EL (cell line): ENCODE measurements at places on chromosomes 12 and 14.

DNA sequence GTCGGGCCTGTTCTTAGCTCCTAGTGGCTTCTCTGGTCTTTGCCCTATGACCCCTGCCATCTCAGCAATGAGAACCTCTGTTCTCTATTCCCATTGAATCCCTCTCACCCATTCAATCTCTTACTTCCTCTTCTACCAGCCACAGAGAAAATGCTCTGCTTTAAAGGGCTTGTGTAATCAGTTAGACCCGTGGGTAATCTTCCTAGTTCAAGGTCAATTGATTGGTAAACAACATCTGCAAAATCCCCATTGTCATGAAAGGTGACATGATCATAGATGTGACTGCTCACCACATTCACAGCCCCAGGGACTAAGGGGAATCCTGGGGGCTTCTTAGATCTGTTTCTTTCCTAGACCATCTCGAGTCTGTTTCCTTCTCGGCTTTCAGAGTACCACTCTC lies 7.2 kb upstream of the CCDC197 start:
- no peak for DNase-seq

DNA sequence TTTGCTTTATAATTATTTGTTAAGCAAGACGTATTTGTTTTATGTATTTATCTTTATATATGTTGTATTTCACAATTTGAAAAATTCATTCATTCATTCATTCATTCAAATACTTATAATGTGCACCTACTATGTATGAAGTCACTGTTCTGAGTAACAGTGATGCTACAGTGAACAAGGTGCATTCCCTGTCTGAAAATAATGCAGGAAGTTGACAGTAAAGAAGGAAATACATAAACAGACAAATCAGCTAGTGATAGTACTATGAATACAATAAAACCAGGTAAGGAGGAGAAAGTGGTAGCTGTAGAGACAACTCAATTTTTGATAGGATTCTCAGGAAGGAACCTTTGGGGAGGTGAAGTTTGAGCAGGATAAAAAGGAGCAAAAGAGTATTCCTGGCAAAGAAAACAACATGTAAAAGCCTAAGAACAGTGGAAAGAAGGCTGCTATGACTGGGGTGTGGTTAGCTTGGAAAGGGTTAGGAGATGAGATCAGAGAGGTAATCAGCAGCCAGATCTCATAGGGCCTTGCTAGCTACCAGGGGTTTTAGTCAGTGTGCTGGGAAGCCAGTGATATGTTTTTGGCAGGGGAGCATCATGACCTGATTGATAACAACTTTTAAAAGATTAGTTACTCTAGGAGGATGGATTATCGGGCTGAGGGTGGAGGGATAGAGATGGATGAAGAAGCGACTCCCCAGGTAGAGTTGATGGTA lies 17.4 kb downstream of the BICDL1 start:
- no peak for DNase-seq

GRCh38 chr14:74504874-74505720 lies 11.5 kb downstream of the ISCA2 start:
- DNase-seq = no peak

DNA sequence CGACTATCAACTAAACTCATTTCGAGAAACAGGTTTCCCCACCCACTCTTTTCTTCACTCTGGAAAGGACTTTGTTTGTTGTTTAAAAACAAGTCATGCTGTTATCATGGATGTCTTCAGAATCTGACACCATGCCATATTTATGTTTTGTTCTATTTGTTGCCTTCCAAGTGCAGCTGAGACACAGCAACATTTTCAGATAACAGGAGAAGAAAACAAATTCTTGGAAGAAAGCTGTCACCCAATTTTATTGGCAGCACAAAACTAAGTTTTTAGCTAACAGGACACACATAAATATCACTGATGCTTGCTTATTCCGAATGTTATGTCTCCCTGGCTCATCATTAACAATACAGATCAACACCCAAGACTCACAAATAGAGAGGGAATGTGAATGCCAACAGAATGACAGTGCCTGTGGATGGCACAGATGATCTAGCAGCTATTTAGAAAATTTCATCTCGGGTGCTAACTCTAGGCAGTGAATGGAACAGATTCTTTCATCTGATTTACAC lies 147.9 kb downstream of the RPS29 start:
- no peak for DNase-seq

GRCh38 chr12:14111230-14111865 lies 129.9 kb upstream of the GRIN2B start:
- peak; percentile 2 for DNase-seq

DNA sequence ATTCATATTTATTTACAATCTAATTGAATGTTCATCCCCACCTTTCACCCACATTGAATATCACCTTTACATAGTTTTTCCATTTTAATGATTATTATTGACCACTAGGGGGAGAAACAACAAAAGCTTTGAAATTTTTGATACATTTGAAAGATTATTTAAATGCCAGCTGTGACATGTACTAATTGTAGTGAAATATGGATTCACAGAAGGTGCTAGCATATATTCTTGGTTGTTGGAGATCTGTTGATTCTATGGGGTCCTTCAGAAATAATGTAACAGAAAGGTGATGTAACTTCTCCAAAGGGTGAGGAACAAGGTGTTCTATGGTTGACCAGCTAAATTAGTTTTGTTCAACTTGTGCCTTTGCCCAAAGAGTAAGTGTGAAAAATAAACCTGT lies 22.4 kb upstream of the GPR33 start:
- DNase-seq = peak; percentile 12

DNA sequence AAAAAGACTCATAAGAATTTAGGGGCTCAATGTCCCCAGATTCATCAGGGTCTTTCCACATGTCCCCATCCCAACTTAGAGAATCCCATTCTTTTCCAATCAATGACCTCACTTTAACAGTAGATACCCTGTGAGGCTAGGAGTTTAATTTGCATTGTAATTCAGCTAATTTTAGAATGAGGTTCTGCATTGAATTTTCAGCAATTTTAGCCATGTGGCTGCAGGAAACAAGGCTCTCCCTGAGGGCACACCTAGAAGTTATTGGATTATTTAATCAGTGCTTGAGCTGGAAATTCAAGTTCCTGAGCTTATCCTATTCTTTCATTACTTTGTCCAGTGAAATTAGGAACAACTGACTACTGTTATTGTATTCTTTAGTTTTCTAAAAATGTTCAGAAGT lies 433.8 kb downstream of the ADAMTS20 start:
- no peak for DNase-seq

GRCh38 chr12:54052438-54053002 lies 1.1 kb upstream of the HOXC4 start:
- DNase-seq = no peak

- no peak for DNase-seq
These were observed 18.0 kb upstream of the DLK1 start for GRCh38 chr14:100708425-100709288.

DNA sequence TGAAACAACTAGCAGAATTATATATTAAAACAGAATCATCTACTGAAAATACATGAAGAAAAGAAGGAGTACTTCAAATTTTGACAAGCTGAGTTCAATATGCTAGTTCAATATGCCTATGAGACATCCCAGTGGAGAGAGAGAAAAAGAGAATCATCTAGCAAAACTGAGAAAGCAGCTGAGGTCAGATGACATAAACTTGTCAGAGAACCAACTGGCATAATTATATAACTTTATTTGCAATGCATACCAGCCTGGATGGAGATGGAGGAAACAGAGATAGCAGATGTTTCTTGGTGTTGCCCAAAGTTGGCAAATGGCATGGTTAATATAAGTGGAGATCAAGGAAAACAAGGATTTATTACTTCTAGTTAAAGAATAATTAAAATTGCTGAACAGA lies 148.7 kb upstream of the PDZRN4 start:
- DNase-seq = no peak

DNA sequence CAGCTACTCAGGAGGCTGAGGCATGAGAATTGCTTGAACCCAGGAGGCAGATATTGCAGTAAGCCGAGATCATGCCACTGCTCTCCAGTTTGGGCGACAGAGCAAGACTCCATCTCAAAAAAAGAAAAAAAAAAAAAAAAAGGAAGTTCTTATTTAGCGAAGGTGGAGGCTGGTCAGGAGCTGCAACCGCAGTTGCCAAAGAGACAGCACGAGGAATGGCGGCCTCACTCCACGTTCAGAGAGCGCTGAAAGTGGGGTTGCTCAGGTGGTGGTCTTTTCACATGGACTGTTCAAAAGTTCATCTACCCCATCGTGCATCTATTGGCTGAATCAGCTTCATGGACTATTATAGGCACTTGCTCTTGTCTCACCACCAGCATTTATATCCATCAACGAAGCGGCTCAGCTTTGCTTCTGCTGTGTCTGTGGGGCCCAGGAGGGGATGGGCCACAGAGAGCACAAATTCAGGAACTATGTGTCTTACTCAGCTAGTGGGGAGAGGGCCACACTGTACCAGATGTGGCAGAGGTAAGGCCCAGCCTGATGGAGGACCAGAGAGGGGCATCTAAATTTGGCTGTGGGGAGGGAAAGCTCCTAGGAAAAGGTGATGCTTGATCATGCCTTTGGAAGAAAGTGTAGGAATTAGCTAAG lies 27.3 kb downstream of the SLC25A47 start:
- DNase-seq = no peak

DNA sequence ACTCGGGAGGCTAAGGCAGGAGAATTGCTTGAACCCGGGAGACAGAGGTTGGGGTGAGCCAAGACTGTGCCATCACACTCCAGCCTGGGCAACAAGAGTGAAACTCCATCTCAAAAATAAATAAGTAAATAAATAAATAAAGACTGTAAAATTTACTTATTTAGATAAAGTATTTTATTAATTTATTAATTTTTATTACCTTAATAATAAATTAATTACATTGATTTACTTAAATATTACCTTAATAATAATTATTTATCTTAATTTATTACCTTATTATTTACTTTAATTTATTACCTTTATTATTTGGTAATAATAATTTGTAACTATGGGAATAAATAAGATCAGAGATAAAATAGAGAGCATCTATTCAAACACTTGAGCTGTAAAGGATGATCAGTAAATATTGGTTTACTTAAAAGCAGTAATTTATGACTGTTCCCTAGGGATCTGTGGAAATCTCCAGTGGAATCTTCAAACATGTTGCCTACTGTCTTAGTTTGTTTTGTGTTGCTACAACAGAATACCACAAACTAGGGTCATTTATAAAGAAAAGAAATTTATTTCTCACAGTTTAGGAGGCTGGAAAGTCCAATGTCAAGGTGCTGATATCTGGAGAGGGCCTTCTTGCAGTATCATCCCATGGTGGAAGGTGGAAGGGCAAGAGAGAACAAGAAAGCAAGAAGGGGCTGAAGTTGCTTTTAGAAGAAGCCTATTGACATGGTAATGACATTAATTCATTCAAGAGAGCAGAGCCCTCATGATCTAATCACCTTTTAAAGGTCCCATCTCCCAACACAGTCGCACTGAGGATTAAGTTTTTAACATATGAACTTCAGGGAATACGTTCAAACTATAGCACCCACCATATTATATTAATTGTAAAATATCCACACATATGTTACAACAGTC lies 37.1 kb downstream of the SOCS2 start:
- no peak for DNase-seq

- no peak for DNase-seq
These were observed 248.1 kb downstream of the APAF1 start for GRCh38 chr12:98893126-98893674.

DNA sequence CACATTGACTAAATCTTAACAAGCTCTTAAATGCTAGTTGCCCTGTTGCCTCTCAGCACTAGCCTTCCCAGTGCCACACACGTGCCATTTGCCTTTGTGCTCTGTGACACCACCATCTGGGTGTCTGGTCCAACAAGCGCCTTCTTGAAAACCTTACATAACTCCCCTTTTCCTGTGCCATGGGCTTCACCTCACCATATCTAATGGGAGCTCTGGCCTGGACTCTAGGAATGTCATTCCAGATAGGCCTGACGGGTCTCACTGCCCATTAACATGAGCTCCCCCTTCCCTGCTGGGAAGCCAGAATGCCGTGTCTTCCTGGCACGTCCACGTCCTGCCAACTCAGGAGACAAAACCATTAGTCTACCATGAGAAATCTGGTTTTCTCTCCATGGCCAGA lies 24.4 kb downstream of the SSPN start:
- DNase-seq = no peak

DNA sequence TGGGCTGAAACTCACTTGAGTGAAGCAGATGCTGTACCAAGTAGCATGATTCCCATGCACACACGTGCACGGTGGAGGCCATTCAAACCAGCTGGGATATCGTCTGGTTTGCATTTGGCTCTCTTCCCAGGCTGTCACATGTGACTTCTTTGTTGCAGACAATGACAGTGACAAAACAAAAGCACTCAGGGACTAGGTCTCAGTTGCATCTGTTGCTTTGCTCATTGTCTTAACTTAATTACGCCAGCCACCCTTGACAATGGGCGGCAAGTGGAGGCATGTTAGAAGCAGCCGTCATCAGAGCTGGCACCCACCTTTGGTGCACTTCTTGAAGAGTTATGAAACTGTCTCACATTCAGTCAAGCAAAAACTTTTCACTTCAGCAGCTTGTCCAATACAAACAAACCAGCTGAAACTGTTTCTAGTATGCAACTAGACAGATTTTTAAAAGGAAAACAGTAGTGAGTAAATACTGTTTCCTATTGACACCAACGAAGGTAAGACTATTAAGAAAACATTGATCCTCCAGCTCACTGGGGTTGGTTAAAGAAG lies 74.3 kb downstream of the IGF1 start:
- no peak for DNase-seq

GRCh38 chr12:92436856-92437255 lies 265.9 kb upstream of the PLEKHG7 start:
- DNase-seq = no peak

GRCh38 chr12:90311561-90311960 lies 602.9 kb upstream of the ATP2B1 start:
- DNase-seq = no peak

GRCh38 chr12:51465491-51465890 lies 40.9 kb downstream of the SLC4A8 start:
- DNase-seq = no peak

DNA sequence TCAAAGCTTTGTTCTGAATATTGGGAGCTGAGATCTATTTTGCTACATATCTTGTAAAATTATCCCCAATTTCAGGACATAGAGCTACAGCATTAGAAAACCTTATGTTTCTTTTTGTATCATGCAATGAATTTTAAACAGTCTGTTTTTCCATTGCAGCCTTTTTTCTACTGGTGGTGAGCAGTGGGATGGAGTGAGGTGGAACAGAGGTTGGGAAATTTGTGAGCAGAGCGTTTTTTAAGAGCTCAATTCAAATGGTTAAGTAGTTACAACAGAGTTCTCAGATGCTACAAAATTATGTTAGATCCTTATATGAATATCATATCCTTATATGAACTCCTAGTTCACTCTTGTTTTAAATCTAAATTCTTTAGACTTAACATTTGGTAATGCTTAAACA lies 139.0 kb upstream of the PLEKHG7 start:
- no peak for DNase-seq

DNA sequence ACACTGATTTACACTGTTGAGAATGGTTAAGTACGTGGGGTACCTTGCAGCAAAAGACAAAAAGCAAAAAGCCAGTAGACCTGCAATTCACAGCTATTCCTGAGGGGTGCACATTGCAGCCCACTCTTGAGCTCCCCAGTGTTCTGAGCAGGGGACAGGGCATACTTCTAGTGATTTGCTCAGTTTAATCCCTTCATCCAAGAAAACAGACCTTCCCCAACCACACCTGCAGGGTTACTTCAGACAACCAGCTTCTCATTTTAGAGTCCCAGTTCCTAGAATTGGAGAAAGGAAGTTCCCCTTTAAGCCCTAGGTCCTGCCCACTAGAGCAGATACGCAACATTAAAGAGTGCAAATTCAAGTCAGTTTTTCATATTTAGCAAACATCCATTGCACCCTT lies 3.6 kb upstream of the WSB2 start:
- DNase-seq = no peak
